ENCODE measurements at places on chromosomes 6 and 20.

GRCh38 chr6:7798751-7799150 is 72.9 kb downstream of the BMP6 start:
- no peak for DNase-seq
- H3K4me1 ChIP-seq: no peaks in the 10 kb centered on the region
- no peaks in the 10 kb centered on the region for H3K27me3 ChIP-seq
- H3K4me3 ChIP-seq: no peak overlapping the region
- no peak overlapping the region for H3K27ac ChIP-seq
- H3K36me3 ChIP-seq: no peaks in the 10 kb centered on the region

DNA sequence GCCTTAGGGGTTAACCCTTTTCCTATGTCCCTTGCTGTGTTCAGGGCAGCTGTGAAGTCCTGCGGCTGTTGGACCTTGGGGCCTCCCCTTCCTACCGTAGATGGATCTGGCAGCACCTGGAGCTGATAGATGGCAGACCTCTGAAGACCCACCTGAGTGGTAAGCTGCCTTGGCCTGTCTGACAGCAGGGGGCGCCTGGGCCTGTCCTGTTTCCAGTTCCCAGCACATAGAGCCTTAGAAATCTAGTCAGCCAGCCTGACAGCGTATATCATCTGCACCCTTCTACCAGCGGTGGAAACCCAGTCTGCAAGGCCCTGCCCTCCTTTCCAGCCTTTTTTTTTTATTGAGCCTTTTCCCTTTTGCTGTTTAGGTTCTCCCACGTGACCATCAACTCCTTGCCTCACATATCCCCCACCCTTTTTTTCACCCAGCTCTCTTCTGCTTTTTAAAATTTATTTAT is 26.6 kb downstream of the CNBD2 start:
- no peak overlapping the region for H3K27ac ChIP-seq
- no peaks in the 10 kb centered on the region for H3K27me3 ChIP-seq
- H3K4me3 ChIP-seq: no peak overlapping the region
- no peaks in the 10 kb centered on the region for H3K4me1 ChIP-seq
- no peaks in the 10 kb centered on the region for H3K36me3 ChIP-seq

GRCh38 chr6:152463164-152463563 is 174.0 kb downstream of the SYNE1 start:
- H3K27ac ChIP-seq: no peak overlapping the region
- no peak for DNase-seq
- H3K27me3 ChIP-seq: no peaks in the 10 kb centered on the region
- no peaks in the 10 kb centered on the region for H3K4me1 ChIP-seq
- H3K36me3 ChIP-seq: peaks cover 6% of the 10 kb centered on the region

GRCh38 chr20:34562641-34563040 is 4.1 kb downstream of the MAP1LC3A start:
- H3K27ac ChIP-seq: no peak overlapping the region
- H3K4me1 ChIP-seq: peaks cover 2% of the 10 kb centered on the region
- DNase-seq: no peak
- H3K27me3 ChIP-seq: no peaks in the 10 kb centered on the region

GRCh38 chr6:13859871-13860555 is 45.7 kb upstream of the MCUR1 start:
- no peak overlapping the region for H3K27ac ChIP-seq
- peaks cover 9% of the 10 kb centered on the region for H3K4me1 ChIP-seq
- no peak overlapping the region for H3K4me3 ChIP-seq
- no peaks in the 10 kb centered on the region for H3K36me3 ChIP-seq
- DNase-seq: no peak

DNA sequence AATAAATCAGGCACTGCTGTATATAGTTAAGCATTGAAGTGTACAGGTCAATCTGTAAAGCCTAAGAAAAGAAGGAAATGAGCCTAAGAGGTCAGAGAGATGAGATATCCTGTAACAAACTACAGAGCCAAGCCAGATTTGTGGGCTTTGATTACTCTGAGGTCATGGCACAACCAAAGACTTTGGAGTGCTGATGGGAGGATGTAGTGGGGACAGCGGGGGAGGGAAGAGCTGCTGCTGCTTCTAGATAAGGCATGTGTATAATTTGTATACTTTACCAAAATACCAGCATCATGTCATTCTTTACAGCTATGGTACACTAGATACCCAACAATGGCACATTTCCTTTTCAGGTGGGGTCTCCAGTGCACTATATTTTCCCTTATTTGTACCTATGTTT is 102.5 kb downstream of the OGFRL1 start:
- H3K27ac ChIP-seq: no peak overlapping the region
- no peaks in the 10 kb centered on the region for H3K27me3 ChIP-seq
- no peaks in the 10 kb centered on the region for H3K4me1 ChIP-seq
- H3K36me3 ChIP-seq: no peaks in the 10 kb centered on the region
- no peak overlapping the region for H3K4me3 ChIP-seq

DNA sequence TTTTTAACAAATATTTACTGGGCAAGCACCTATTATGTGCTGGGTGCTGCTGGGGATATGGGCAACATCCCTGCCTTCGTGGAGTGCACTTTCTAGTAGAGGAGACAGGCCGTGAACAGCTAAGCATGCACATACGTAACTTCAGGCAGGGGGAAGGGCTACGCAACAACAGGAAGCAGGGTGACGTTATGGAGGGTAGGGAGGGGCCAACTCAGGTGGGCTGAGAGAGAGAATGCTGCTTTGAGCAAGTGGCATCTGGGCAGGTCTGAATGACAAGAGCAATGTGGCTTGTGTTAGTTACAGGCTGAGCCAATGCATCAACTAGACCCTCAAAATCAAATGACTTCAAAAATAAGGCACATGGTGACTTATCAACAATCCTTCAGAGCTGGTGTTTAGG is 112.1 kb downstream of the CDC5L start:
- H3K4me1 ChIP-seq: no peaks in the 10 kb centered on the region
- peaks cover 28% of the 10 kb centered on the region for H3K27me3 ChIP-seq
- DNase-seq: no peak

DNA sequence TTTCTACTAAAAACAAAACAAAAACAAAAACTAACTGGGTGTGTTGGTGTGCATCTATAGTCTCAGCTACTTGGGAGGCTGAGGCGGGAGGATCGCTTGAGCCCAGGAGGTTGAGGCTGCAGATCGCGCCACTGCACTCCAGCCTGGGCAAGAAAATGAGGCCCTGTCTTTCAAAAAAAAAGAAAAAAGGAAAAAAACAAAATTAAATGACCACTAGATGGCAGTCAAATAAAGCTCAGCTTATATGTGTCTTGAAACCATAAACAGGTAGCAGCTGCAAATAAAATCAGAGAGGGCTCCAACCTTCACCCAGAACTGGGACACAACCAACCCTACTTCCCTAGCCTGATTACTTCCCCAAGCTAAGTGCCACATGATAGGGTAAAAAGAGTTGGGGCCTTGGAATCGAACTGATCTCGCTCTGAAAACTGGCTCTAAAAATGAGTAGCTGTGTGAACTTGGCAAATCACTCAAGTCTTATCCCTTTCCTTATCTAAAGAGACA is 67.1 kb upstream of the ADGRF4 start:
- no peaks in the 10 kb centered on the region for H3K36me3 ChIP-seq
- H3K27ac ChIP-seq: no peak overlapping the region
- DNase-seq: no peak
- H3K27me3 ChIP-seq: no peaks in the 10 kb centered on the region
- peaks cover 6% of the 10 kb centered on the region for H3K4me1 ChIP-seq

DNA sequence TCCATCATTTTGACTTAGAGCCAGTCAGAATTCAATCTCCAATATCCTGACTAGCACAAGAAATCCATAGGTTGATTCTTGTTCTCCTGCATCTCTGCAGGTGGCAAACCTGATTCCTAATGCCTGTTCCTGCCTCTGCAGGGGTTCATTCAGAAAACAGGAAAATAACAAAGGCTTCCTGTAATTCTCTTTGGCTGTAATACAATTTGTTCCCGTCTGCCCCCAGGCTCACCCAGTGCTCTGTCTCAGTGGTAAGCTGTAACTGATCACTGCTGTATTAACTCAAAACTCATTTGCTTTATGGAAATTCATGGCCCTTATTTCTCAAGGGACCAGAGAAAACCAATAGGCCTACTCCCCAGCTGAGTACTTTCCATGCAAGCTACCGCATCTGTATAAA is 88.6 kb downstream of the OPRM1 start:
- no peaks in the 10 kb centered on the region for H3K36me3 ChIP-seq
- no peak overlapping the region for H3K4me3 ChIP-seq
- DNase-seq: no peak
- no peak overlapping the region for H3K27ac ChIP-seq
- no peaks in the 10 kb centered on the region for H3K27me3 ChIP-seq

DNA sequence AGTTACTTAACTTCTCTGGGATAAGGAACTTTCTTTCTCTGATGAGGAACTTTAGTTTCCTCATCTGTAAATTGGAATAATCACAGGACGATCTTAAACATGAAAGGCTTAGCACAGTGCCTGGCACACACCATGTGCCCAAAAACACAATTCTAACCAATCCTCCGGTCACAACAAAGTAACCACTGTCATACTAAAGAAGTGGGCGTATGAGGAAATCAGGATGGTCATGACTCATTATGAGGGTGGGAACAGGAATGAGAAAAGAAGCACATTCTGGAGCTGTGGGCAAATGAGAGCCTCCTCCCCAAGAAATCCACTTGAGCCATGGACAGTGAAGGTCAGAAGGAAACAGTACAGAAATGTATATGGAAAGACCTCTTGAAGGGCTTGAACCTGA is 82.9 kb downstream of the LRFN2 start:
- no peak overlapping the region for H3K27ac ChIP-seq
- H3K36me3 ChIP-seq: no peaks in the 10 kb centered on the region
- no peak overlapping the region for H3K4me3 ChIP-seq
- H3K4me1 ChIP-seq: no peaks in the 10 kb centered on the region
- peaks cover 4% of the 10 kb centered on the region for H3K27me3 ChIP-seq

DNA sequence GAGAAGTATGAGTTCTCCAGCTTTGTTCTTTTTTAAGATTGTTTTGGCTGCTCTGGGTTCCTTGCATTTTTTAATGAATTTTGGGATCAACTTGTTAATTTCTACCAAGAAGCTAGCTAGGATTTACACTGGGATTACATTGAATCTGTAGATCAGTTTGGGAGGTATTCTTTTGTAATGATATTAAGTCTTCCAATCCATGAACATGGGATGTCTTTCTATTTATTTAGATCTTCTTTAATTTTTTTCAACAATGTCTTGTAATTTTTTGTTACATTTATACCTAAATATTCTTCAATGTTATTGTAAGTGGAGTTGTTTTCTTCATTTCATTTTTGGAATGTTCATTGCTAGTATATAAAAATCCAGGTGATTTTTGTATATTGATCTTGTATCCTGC is 12.5 kb downstream of the PRIM2 start:
- no peak overlapping the region for H3K4me3 ChIP-seq
- DNase-seq: no peak
- no peaks in the 10 kb centered on the region for H3K27me3 ChIP-seq

- DNase-seq: no peak
- no peaks in the 10 kb centered on the region for H3K27me3 ChIP-seq
- H3K36me3 ChIP-seq: no peaks in the 10 kb centered on the region
- no peak overlapping the region for H3K27ac ChIP-seq
- peaks cover 48% of the 10 kb centered on the region for H3K4me1 ChIP-seq
Observed at GRCh38 chr6:7142918-7143475, 35.2 kb downstream of the RREB1 start.

- no peak overlapping the region for H3K27ac ChIP-seq
- H3K27me3 ChIP-seq: no peaks in the 10 kb centered on the region
- H3K4me1 ChIP-seq: no peaks in the 10 kb centered on the region
- no peaks in the 10 kb centered on the region for H3K36me3 ChIP-seq
- DNase-seq: no peak
Observed at GRCh38 chr20:54342258-54342920, 133.0 kb upstream of the DOK5 start.

GRCh38 chr20:62394248-62395245 is 7.6 kb downstream of the RPS21 start:
- no peak for DNase-seq
- no peak overlapping the region for H3K4me3 ChIP-seq
- no peaks in the 10 kb centered on the region for H3K4me1 ChIP-seq

DNA sequence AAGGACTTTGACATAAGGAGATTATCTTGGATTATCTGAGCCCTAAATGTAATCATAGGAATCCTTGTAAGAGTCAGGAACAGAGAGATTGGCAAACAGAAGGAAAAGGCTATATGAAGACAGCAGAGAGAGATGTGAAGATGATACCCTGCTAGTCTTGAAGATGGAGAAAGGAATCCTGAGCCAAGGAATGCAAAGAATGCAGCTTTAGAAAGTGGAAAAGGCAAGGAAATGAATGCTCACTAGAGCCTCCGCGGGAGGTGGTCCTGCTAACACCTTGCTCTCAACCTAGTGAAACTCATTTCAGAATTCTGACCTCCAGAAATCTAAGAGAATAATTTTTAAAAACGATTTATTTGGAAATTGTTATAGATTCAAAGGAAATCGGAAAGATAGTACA is 117.1 kb downstream of the TBXT start:
- no peak for DNase-seq
- H3K27me3 ChIP-seq: no peaks in the 10 kb centered on the region
- H3K4me1 ChIP-seq: no peaks in the 10 kb centered on the region
- no peak overlapping the region for H3K27ac ChIP-seq
- no peak overlapping the region for H3K4me3 ChIP-seq

- peaks cover 75% of the 10 kb centered on the region for H3K36me3 ChIP-seq
- H3K27me3 ChIP-seq: no peaks in the 10 kb centered on the region
- peaks cover 21% of the 10 kb centered on the region for H3K4me1 ChIP-seq
- DNase-seq: no peak
- peak overlapping the region; percentile 85 for H3K27ac ChIP-seq
Observed at GRCh38 chr6:152170313-152170701, 362.8 kb downstream of the ESR1 start.

DNA sequence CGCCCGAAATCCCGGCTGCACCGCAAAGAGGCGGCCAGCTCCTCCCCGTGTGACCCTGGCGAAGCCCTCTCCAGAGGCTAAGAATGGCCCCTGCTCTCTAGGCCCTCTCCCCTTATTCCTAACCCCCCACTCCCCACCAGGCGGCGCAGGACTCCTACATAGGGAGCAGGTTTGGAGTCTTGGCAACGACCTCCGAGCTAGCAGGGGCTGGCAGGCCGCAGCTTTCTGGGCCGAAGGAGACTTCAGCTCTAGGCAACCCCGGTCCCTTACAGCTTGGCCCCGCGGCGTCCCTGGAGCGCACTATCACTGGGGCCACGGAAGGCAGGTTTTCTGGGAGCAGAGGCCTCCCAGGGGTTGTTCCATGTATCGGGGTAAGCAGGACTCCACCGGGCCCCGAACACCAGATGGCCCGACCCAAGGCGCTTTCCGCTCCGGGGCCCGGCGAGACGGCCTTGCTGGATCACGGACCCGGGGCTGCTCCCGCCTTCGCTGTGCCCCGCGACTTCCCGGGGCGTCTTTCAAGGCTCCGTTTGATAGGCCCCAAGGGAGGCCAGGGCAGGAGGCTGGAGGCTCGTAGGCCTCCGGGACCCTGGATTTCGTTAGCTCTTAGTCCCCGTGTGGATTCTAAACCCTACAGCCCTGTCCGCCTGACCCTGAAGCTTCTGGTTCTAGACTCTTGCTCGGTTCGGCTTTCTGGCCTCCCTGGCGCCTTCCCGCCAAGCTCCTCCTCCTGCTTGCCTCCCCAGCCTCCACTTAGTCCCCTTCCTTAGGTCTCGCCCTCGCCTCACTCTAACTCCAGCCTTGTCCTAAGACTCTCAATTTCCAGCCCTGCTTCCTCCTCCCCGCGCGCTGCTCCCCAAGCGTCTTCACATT is 1.9 kb downstream of the SLC32A1 start:
- no peak overlapping the region for H3K4me3 ChIP-seq
- H3K4me1 ChIP-seq: peaks cover 7% of the 10 kb centered on the region
- H3K36me3 ChIP-seq: no peaks in the 10 kb centered on the region

Measured in T-cell (primary cell).